Karpas-422 (cell line): ENCODE measurements at places on chromosomes 12 and 14. TPM values are rescaled to one million over a fixed set of nuclear protein-coding genes. Genes with fewer than 3 reads are reported as not detected.

Gene SYCP3
- total RNA-seq, result not detected in 2 replicates

Gene CCND2
- total RNA-seq, result 0.14 and 1.4 TPM in 2 replicates

Gene FGF23
- total RNA-seq, result not detected in 2 replicates

Gene IL31
- total RNA-seq, result not detected in 2 replicates
